Myocyte (in vitro differentiated cells): ENCODE measurements at places on chromosomes 13 and 19. TPM values are rescaled to one million over a fixed set of nuclear protein-coding genes. Genes with fewer than 3 reads are reported as not detected.

DNA sequence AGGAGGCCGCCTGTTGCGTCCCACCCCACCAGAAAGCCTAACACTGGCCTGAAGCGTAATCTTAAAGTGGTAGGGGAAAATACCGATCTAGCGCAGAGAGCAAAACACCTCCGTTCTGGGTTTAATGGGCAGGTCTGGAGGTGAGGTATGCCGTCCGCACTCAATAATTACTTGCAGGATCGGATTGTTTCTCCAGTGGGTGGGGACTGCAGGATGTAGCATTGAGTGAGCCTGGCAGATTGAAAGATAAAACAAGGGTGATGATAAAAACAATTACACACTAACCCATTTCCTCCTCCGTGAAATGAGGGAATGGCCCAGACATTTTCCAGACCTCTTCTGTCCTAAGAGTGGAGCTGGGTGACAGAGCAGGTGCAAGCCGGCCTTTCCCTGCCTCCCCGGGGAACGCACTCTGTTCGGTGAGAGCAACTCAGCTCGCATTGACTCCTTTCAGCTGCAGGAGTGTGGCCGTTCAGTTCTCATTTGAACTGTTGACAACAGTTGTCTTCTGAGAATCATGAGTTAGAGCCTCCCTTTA, 110.2 kb upstream of the DOCK9 start:
- no peak for DNase-seq

DNA sequence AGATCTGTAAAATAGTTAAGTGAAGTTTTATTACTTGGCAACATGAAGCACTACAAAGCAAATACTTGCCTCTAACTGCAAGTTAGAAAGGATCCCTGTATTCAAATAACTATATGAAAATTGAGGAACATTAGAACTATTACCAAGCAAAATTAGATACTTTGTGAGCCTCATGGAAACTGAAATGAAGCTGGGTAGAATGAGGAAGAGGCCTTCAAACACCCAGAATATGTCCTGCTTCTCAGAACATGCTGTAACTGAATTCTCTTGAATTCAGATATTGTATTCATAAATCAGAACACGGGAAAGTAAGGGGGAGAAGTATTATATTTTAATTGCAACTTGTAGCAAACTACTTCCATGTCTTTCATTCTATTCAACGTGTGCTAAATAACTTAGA, 947.9 kb downstream of the PCDH17 start:
- DNase-seq, result no peak

DNA sequence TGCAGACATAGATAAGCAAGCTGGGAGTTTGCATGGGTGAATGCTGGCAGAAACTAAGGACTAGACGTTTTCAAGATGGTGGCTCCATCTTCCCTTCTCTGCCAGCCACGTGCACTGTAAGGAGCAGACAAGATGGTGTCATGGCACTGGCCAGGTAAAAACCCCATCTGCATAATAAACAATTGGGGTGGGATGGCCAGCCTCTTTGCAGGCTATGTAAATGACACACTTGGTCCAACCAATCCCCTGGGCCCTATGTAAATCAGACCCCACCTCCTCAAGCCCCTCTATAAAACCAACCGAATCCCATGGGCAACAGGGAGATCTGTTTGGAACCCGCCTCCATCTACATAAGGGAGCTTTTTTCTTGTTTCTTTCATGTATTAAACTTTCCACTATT, 2.4 kb upstream of the OR7A5 start:
- no peak for DNase-seq

DNA sequence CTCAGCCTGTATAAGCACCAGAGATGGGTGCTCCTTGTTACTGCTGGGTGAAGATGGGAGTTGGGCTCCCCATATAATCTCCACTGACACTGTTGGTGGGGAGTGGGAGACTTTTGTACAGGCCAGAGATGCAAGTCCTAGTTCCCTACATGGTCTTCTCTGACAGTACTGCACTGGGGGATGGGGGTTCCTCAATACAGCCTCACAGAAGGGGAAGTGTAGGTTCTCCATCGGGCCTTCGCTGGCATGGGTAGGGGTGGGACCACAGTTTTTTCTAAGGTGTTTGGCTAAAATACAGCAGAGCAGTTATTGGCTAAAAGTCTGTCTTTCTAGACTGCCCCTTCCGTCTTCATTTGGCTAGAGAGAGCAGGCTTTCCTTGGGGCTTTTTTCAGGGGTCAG, 167.2 kb upstream of the SERP2 start:
- DNase-seq, result no peak

- DNase-seq, result peak; percentile 81
Observed at GRCh38 chr13:95494082-95494681, 58.3 kb upstream of the CLDN10 start.

DNA sequence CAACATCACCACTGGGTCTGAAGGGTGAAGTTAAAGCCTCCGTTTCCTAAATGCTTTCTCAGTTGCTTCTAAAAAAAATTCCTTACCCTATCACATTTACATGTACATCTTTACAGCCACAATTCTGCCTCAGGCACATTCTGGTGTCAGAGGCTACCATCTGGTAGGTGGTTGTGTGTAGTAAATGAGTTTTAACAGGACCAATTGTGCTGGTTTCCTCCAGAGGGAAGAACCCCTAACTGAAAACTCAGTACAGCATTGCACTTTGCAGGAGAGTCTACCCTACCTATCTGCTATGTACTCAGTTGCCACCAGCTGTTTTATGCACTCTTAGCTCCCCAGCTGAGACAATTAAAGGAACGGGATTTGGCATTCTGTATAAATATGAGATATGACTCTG, 1576.5 kb downstream of the PCDH9 start:
- no peak for DNase-seq

DNA sequence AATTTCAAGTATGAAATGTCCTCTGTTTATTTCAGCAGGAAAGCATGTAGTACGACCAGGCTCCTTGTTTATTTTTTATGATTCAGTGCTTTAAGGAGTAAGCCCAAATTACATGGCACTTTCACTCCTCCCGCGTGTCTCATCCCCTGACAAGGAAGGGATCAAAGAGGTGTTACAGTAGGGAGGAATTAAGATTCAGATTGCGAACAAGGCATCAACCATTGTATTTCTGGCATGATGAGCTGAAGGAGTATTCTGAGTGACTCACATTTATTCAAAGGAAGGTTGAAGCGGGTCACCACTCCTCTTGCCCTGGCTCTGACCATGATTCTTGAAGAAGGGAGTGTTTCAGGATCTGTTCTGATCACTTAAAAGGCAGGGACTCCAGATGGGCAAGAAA, 46.1 kb upstream of the CNMD start:
- no peak for DNase-seq

Gene PGLYRP2
- not detected in 2 replicates for total RNA-seq

Gene LGALS7B
- total RNA-seq, result not detected in 2 replicates

Gene ZNF792
- total RNA-seq, result 0.96 and 1.2 TPM in 2 replicates

Gene C19orf67
- not detected in 2 replicates for total RNA-seq

Gene NLRP5
- total RNA-seq, result not detected in 2 replicates

Gene GCDH
- total RNA-seq, result 32.8 and 42.3 TPM in 2 replicates
